ENCODE measurements at places on chromosomes 12 and 14. TPM values are rescaled to one million over a fixed set of nuclear protein-coding genes. Genes with fewer than 3 reads are reported as not detected.
A peak's percentile ranks its signal among the peaks of the same experiment; 100 is the strongest.

- peaks cover 17% of the 10 kb centered on the region for H3K27me3 ChIP-seq
- H3K36me3 ChIP-seq = peaks cover 8% of the 10 kb centered on the region
Observed at GRCh38 chr12:6827437-6827911, 733 bp upstream of the P3H3 start.

DNA sequence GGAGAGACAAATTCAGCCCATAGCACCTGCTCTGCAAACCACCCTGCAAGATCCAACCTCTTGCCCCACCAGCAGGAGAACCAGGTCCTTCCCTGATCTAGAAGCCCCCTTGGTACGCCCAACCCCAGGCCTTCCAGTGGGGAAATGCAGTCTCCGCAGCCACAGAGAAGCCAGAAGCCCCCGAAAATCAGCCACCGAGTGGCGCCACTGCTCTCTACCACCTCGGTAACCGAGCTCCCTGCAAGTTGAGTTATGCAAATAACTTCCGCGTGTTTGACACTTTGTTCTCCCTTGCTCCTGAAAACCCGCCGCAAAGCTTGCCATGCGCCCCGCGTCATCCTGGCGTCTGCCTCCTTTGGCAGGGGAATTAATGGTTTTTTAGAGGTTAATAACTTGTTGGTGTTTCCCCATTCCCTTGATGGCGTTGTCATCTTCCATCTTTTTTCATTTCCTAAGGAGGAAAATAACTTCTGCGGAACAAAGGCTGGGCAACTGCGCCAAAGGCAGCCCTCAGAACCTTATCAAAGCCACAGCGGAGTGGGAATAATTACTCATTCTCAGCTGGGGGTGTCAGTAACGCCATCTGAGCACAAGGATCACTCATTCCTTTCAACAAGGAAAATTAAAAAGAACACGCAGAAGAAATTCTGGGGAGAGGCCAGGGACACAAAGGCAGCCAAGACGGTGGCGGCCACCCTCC, 60.4 kb downstream of the FZD10 start:
- no peaks in the 10 kb centered on the region for H3K4me1 ChIP-seq
- no peak overlapping the region for H3K27ac ChIP-seq
- peaks cover 8% of the 10 kb centered on the region for H3K36me3 ChIP-seq
- no peak for DNase-seq
- peaks cover 2% of the 10 kb centered on the region for H3K27me3 ChIP-seq

UNG gene
- 21.3 TPM for total RNA-seq

GRCh38 chr12:27220055-27220987, 23.8 kb upstream of the STK38L start:
- peaks cover 10% of the 10 kb centered on the region for H3K4me1 ChIP-seq
- DNase-seq = no peak
- H3K4me3 ChIP-seq = no peak overlapping the region
- peaks cover 3% of the 10 kb centered on the region for H3K27me3 ChIP-seq

DNA sequence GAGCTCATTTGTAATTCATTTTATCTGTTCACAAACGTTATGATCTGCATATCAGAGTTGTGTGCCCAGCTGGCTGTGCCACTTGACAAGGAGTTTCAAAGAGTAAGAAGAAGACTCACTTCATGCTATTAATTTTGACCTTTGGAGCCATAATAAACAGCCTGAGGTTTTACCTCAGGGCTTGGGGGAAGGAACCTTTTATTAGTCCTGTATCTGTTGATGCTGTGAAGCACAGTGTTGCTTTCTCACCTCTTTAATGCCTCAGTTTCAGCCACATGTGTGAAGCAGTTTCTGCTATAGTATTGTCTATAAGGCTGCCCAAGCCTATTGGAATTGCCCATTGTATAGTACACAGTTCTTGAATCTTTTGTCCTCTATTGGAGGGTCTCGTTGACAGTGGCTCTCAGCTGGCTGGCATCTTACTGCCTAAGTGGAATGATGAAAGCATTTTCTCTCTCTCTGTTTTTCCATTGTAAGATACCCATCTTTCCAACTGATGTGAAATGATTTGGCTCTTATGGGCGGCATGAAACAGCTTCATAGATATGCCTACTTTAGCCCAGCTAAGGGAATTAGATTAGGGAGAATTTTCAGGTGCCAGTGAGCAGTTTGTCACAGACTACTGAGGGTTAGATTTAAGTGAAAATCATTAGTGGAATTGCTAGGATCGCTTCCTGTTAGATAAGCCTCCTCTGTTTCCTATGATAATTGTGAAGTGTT, 34.7 kb downstream of the GPATCH2L start:
- no peak overlapping the region for H3K4me3 ChIP-seq
- no peaks in the 10 kb centered on the region for H3K4me1 ChIP-seq
- H3K27ac ChIP-seq = no peak overlapping the region
- peaks cover 28% of the 10 kb centered on the region for H3K36me3 ChIP-seq

SLC22A17 gene
- total RNA-seq = 14.3 TPM

AGAP2 gene
- 0.08 TPM for total RNA-seq

PRB2 gene
- not detected for total RNA-seq

GRCh38 chr12:119989361-119989730, 310 bp downstream of the BICDL1 start:
- H3K27me3 ChIP-seq = peaks cover 22% of the 10 kb centered on the region
- H3K4me1 ChIP-seq = peaks cover 8% of the 10 kb centered on the region
- H3K4me3 ChIP-seq = peak overlapping the region; percentile 45
- H3K36me3 ChIP-seq = no peaks in the 10 kb centered on the region

DNA sequence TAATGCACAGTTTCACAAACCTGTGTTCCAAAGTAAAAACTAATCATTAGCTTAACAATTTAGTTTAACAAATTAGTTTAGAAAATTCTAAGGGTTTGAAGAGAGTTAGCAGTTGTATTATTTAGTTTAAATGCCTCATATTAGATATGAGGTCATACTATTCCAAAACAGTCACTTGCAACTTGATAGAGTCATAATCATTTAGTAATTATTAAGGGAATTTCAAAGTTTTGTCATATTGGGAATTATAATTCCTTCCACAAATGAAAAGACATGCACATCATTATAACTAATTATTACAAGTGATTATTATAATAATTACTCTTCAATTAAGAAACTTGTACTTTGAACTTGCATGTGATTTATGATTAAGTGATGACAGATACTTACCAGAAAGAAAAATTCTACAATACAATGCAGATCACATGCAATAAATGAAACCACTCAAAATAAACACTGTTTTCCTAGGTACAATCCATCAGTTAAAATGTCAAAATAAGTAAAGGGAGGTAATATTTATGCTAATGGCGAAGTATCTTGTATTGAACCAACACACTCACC, 66.1 kb downstream of the TMTC1 start:
- no peaks in the 10 kb centered on the region for H3K4me1 ChIP-seq
- H3K27me3 ChIP-seq = peaks cover 3% of the 10 kb centered on the region
- H3K4me3 ChIP-seq = no peak overlapping the region
- no peak for DNase-seq

- no peak overlapping the region for H3K4me3 ChIP-seq
- H3K27ac ChIP-seq = no peak overlapping the region
- no peak for DNase-seq
Observed at GRCh38 chr14:76717508-76718290, 43.6 kb upstream of the VASH1 start.

- peaks cover 3% of the 10 kb centered on the region for H3K27me3 ChIP-seq
- no peaks in the 10 kb centered on the region for H3K36me3 ChIP-seq
- DNase-seq = peak; percentile 85
- no peak overlapping the region for H3K27ac ChIP-seq
- H3K4me1 ChIP-seq = peaks cover 32% of the 10 kb centered on the region
Observed at GRCh38 chr14:20682435-20683124, 1.8 kb upstream of the RNASE4 start.

- no peak overlapping the region for H3K4me3 ChIP-seq
- H3K4me1 ChIP-seq = no peaks in the 10 kb centered on the region
- no peaks in the 10 kb centered on the region for H3K36me3 ChIP-seq
- H3K27ac ChIP-seq = no peak overlapping the region
- DNase-seq = no peak
Observed at GRCh38 chr12:94157981-94158411, 9.6 kb downstream of the PLXNC1 start.

NANOG gene
- total RNA-seq = not detected

RASSF8 gene
- total RNA-seq = 85.0 TPM

- no peaks in the 10 kb centered on the region for H3K27me3 ChIP-seq
- no peak for DNase-seq
- H3K27ac ChIP-seq = no peak overlapping the region
- H3K36me3 ChIP-seq = 0 out of 2 replicates have a peak, but pooled peaks cover 9% of the 10 kb centered on the region
Observed at GRCh38 chr14:68701001-68701741, 91.7 kb downstream of the ZFP36L1 start.

DNA sequence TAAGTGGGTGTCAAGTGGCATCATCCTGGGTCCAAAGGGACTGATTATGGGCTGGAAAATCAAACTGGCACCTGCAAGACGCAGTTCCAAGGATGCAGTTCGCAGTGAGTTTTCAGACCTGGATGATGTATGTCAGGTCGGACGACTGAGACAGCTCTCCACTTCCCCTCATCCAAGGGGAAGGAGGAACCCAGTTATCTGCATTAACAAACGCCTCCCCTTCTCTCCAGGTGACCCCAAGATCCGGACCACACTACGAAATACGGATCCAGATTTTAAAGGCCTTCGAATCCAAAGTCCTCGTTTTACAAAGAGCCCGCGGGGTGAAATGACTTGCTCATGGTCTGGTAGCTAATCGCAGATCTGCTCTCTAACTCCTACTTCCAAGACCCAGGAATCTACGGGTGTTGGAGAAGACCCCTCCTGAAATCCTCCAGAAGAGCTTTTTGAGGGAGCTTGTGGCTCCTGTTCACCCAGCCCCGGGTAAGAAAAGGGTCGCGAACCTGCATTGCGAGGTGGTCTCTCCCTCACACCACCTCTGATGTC, 460 bp upstream of the SYNE2 start:
- peaks cover 17% of the 10 kb centered on the region for H3K4me1 ChIP-seq
- peak overlapping the region; percentile 96 for H3K4me3 ChIP-seq
- DNase-seq = no peak
- peaks cover 7% of the 10 kb centered on the region for H3K27me3 ChIP-seq
- H3K36me3 ChIP-seq = no peaks in the 10 kb centered on the region

GRCh38 chr12:84913129-84913515, 523 bp upstream of the SLC6A15 start:
- peaks cover 20% of the 10 kb centered on the region for H3K4me1 ChIP-seq
- no peak overlapping the region for H3K4me3 ChIP-seq
- no peak overlapping the region for H3K27ac ChIP-seq
- H3K27me3 ChIP-seq = peaks cover 18% of the 10 kb centered on the region

- H3K36me3 ChIP-seq = no peaks in the 10 kb centered on the region
- no peaks in the 10 kb centered on the region for H3K4me1 ChIP-seq
- no peak overlapping the region for H3K4me3 ChIP-seq
Observed at GRCh38 chr14:93648440-93649168, 139.7 kb downstream of the PRIMA1 start.

- no peak overlapping the region for H3K4me3 ChIP-seq
- H3K36me3 ChIP-seq = peaks cover 21% of the 10 kb centered on the region
- peaks cover 5% of the 10 kb centered on the region for H3K27me3 ChIP-seq
Observed at GRCh38 chr12:56040151-56040550, 1.6 kb upstream of the RPS26 start.

DNA sequence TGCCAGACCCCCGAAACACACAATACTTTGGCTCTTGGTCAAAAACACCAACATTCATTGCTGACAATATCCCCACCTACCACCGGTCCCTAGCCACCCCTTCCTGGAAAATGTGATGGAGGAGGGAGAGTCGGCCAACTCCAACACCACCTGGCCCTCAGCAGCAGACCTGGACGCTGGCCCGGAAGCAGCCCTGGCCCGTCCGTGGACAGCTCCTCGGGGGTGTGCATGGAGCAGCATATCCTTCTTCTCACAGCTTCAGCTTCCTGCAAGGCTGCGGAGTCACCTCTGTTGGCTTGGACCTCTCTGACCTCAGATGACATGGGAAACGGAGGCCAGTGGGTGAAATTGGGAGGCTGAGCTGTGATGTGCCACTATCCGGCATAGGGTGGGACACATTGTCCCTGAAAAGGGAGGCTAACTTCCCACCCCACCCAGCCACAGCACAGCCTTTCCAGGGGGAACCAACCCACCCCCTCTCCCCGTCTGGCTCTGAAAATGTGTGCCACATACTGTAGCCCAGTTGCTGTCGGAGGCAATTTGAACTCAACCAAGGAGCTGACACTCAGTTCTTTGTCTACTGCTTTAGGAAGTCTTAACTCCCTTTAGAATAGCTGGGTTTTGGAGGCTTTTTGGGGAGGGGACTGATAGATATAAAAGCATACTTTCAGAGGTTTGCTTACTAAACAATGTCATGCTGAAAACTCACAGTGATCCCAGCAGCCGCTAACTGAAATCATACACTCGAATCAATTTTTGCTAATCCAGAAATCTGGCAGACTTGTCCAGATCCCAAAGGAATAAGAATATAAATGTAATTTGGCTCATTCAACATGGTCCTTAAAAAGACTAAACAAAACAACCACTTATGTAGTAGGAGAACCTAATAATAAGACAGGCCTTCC, 43.1 kb upstream of the LTA4H start:
- H3K36me3 ChIP-seq = no peaks in the 10 kb centered on the region
- no peak for DNase-seq
- peaks cover 11% of the 10 kb centered on the region for H3K4me1 ChIP-seq
- H3K27me3 ChIP-seq = peaks cover 26% of the 10 kb centered on the region
- H3K4me3 ChIP-seq = no peak overlapping the region
- H3K27ac ChIP-seq = no peak overlapping the region

- H3K4me3 ChIP-seq = no peak overlapping the region
- DNase-seq = no peak
- H3K4me1 ChIP-seq = peaks cover 23% of the 10 kb centered on the region
Observed at GRCh38 chr12:104752881-104753280, 205.2 kb downstream of the SLC41A2 start.

GRCh38 chr12:116441292-116441691, 117.9 kb upstream of the MAP1LC3B2 start:
- DNase-seq = no peak
- no peak overlapping the region for H3K27ac ChIP-seq
- no peaks in the 10 kb centered on the region for H3K36me3 ChIP-seq
- peaks cover 5% of the 10 kb centered on the region for H3K4me1 ChIP-seq

DNA sequence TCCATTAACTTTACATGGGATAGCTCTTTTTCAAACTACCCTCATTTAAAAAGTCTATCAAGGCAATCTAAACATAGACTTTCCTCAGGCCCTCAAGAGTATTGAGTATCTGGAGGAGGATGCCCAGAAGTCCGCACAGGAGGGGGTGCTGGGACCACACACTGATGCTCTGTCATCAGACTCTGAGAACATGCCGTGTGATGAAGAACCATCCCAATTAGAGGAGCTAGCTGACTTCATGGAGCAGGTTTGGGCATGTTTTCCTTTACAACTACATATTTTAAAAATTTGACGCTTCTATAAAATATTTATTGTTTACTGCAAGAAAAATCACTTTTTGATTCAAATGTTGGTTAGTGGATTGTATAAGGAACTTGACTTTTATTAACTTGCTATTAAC, 93.5 kb downstream of the EP400 start:
- H3K27me3 ChIP-seq = peaks cover 2% of the 10 kb centered on the region
- H3K4me3 ChIP-seq = no peak overlapping the region
- no peak for DNase-seq
- H3K36me3 ChIP-seq = peaks cover 19% of the 10 kb centered on the region
- H3K27ac ChIP-seq = no peak overlapping the region
- H3K4me1 ChIP-seq = peaks cover 18% of the 10 kb centered on the region

GRCh38 chr14:58541633-58542022, 96.1 kb upstream of the DACT1 start:
- peaks cover 1% of the 10 kb centered on the region for H3K27me3 ChIP-seq
- peaks cover 9% of the 10 kb centered on the region for H3K4me1 ChIP-seq
- no peak overlapping the region for H3K4me3 ChIP-seq
- H3K36me3 ChIP-seq = peaks cover 15% of the 10 kb centered on the region

- no peak overlapping the region for H3K27ac ChIP-seq
- peak; percentile 79 for DNase-seq
Observed at GRCh38 chr12:94704452-94705306, 54.3 kb upstream of the TMCC3 start.

GRCh38 chr12:19988459-19988873, 379.9 kb upstream of the PDE3A start:
- H3K4me1 ChIP-seq = no peaks in the 10 kb centered on the region
- H3K4me3 ChIP-seq = no peak overlapping the region
- no peak for DNase-seq
- no peak overlapping the region for H3K27ac ChIP-seq
- 0 out of 2 replicates have a peak, but pooled peaks cover 2% of the 10 kb centered on the region for H3K27me3 ChIP-seq
- H3K36me3 ChIP-seq = peaks cover 4% of the 10 kb centered on the region

RTN1 gene
- not detected for total RNA-seq

VWF gene
- total RNA-seq = 0.05 TPM

Measured in HFFc6 (cell line).